ENCODE measurements at places on chromosomes 11 and 22. TPM values are rescaled to one million over a fixed set of nuclear protein-coding genes. Genes with fewer than 3 reads are reported as not detected.

The OSBP gene
- 13.7 TPM for total RNA-seq

The DNAJB7 gene
- total RNA-seq, result not detected

The CABP4 gene
- 3.9 TPM for total RNA-seq

The EIF4G2 gene
- 692 TPM for total RNA-seq

The TEX54 gene
- not detected for total RNA-seq

The MS4A6E gene
- total RNA-seq, result not detected

The PDGFB gene
- total RNA-seq, result 190 TPM

The DDB1 gene
- 196 TPM for total RNA-seq

The MMP3 gene
- total RNA-seq, result not detected

The LRRC75B gene
- total RNA-seq, result 3.8 TPM

The HEPN1 gene
- total RNA-seq, result not detected

The ARHGAP20 gene
- total RNA-seq, result 0.59 TPM

The C11orf87 gene
- total RNA-seq, result not detected

The SAA1 gene
- not detected for total RNA-seq

The ABTB2 gene
- total RNA-seq, result 0.40 TPM

The ANKK1 gene
- total RNA-seq, result 0.05 TPM

The OR51I1 gene
- total RNA-seq, result not detected

The TBX1 gene
- 14.5 TPM for total RNA-seq

The SMIM38 gene
- not detected for total RNA-seq

The RPS13 gene
- 1,477 TPM for total RNA-seq

The DGCR6 gene
- 0.27 TPM for total RNA-seq

The RFPL1 gene
- not detected for total RNA-seq

The PKNOX2 gene
- total RNA-seq, result not detected

The PDGFD gene
- 14.5 TPM for total RNA-seq

The SERPIND1 gene
- total RNA-seq, result 7.6 TPM

The ESAM gene
- total RNA-seq, result 317 TPM

The APOA5 gene
- not detected for total RNA-seq

The TMEM191C gene
- not detected for total RNA-seq

The TEX12 gene
- total RNA-seq, result 0.25 TPM

The AIFM3 gene
- total RNA-seq, result 0.07 TPM

The PDE3B gene
- total RNA-seq, result 0.27 TPM

The SULT4A1 gene
- not detected for total RNA-seq

The FIBIN gene
- not detected for total RNA-seq

The FAM181B gene
- not detected for total RNA-seq

The TTC36 gene
- total RNA-seq, result 0.39 TPM

The SAA4 gene
- total RNA-seq, result not detected

The C11orf86 gene
- not detected for total RNA-seq

The PAMR1 gene
- total RNA-seq, result 0.10 TPM

The FGF19 gene
- total RNA-seq, result not detected

The YPEL1 gene
- total RNA-seq, result 2.4 TPM

The MRGPRE gene
- total RNA-seq, result not detected

The RAG1 gene
- total RNA-seq, result 0.84 TPM

The OR5B21 gene
- not detected for total RNA-seq

The TESMIN gene
- 5.3 TPM for total RNA-seq

The LDLRAD3 gene
- total RNA-seq, result 14.1 TPM

The GPR83 gene
- not detected for total RNA-seq

The PHF5A gene
- total RNA-seq, result 60.4 TPM

All from mammary microvascular endothelial cell (primary cell).